ENCODE measurements at places on chromosomes 5 and 9.

GRCh38 chr5:118989816-118990215 is 1.5 kb upstream of the DTWD2 start:
- DNase-seq: no peak

DNA sequence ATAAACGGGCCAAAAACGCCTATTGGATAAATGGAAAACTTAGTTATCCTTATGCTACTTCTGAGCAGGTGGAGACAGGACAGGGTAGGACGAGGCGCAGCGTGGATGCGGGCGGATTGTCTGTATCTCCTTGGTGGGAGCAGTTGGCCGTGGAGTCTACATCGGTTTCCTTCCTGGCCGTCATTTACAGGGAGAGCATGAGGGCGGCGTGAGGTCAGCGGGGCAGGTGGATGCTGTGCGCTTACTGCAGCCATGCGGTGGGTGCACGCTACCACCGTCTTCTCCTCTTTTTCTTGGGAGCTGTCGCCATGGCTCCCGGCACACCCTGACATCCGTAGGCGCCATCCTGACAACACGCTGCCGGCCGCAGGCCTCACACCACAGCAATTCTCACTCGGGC is 121.3 kb downstream of the ADAMTS2 start:
- DNase-seq: no peak

DNA sequence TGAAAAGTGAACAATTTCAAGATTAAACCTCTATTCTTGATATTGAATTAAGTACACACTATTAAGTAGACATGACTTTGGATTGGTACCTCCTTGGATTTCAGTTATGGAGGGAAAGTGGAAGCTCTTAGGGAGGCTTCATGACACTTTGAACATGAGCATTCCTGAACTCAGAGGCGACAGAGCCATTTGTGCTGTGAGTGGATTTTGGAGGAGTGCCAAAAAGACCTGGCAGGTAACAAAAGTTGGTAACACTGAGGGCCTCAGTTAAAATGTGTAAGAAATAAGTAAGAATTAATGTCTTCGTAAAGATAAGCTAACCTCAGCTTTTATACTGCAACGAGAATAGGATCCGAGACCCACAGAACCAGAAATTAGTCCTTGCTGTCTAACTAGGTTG is 356.7 kb downstream of the ARRDC3 start:
- DNase-seq: no peak

DNA sequence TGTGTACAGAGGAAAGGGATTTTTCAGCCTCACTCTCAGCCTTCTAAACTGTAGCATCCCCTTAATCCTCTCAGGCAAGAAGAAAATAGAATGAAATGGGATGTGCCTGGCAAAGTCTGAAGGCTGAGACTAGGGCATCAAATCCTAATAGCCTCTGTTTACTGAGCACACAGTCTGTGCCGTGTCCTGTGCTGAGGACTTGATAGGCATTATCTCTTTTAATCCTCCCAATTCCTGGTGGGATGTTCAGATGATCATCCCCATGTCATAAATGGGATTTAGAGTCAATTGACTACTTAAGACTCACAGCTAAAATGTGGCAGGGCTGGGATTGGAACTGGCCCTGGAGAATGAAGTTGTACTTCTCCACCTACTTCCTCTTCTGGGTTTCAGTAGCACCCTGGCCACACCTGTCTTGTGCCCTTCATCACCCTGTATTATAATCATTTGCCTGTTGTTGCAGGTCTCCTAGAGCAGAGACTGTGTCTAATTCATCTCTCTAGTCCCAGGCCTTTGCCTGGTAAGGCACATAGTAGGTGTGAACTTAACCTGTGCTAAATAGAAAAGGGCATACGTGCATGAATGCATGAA is 81.0 kb downstream of the WWC1 start:
- DNase-seq: no peak

DNA sequence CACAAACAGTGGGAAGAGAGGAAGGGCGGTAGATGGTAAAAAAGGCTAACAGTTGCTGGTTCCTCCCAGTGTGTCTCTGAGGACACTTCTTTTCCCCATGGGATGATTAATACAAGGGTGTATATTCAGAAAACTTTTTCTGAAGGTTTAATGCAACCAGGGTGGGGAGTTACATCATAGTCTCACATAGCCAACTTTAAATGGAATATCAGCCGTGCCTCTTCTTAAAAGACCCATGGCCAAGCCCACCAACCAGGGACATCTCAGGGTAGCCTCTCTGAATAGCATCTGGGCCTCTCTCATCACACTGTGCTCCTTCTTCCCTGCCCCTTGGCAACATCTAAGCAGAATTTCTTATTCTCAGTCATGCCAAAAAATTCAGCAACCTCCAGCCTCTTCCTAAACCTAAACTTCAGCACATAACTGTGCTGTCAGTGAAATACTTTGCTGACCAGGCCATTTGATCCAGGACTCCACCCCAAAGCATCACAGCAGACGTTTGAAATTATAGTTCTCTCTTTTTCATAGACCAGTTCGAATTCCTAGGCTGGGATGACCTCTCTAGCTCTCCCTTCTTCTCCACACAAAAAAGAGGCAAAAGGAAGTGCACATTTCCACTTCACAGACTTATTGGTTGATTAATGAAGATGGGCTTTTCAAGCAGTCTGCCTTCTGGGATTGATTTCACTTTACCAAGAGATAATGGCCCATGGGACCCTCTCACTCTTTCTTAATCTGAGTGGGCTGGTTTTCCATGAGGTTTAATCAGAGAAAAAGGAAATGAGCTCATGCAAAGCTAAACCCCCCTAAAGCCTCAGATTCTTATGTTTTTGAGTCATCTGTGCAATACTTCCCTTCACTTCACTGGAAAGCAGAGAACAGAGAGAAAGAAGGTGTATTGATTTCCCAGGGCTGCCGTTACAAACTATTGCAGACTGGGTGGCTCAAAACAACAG is 85.1 kb upstream of the RAI14 start:
- no peak for DNase-seq

DNA sequence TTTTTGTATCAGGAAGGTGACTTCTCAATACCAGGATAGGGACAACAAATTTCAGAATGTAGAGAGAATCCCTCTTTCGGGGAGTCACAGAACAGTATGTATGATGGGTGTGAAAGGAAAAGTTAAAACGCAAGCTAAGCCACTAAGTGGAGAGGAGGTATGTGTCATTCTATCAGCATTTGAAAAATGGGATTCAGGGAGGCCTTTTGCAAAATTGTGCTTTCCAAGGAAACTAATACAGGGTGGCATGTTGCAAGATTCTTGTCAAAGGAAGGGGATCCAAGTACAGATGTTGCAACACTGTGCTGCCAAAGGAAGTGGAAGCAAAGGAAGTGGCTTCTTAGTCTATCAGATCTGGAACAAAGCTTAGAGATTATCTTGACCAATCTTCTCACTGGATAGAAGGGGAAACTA is 12.6 kb upstream of the TNIP1 start:
- no peak for DNase-seq

- DNase-seq: no peak
Observed at GRCh38 chr9:38387066-38387465, 5.4 kb upstream of the ALDH1B1 start.

GRCh38 chr9:3732077-3733038 is 206.6 kb upstream of the RFX3 start:
- no peak for DNase-seq

DNA sequence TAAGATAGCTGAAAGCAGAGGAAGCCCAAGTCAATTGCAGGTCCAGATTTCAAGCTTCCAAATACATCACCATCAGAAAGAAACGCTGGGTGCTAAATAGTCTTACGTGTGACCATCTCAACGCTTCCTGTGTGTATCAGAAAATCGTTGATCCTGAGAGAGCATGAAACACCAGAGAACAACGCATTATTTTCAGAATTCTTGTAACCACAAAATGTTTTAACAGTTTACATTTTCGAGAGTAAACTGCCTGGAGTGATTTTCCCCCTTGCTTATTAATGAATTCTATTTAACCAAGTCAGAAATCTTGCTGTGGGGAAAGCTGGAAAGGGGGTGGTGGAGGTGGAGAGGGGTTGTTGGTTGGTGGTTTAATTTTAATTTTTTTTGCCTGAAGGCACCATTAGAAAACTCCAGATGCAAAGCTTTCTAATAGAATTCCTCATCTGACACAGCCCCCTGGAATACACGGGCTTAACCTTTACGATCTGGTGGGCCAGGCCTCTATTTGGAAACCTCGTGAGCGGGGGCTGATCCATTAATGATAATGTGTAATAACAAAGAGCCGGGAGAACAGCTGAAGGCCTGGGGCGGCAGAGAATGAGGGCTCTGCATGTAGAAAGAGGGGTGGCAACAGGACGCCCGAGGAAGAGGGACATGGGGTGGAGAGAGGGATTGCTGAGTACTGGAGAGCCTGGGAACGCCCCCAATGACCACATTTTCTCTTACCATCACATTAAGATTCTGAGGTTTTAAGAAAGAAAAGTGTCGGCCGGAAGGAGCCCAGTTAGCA is 124.5 kb upstream of the NFIB start:
- DNase-seq: no peak

DNA sequence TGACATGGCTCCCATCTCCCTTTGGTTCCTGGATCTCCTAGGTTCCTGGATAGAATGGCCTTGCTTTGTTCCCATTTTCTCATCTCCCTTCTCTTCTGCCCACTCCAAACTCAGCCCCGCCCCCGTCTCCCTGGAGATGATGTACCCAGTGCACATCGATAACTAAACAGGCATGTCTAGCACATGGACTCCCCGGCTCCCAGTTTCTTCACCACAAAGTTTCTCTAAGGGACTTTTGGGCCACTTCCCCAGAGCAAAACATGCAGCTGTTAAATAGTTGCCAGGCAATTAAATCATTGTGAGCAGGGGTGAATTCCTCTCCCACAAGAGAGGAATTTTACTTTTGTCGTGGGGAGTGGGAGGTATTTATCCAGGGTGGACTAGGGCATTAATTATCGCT is 259.0 kb downstream of the GADD45G start:
- no peak for DNase-seq

- DNase-seq: no peak
Observed at GRCh38 chr9:35675204-35675603, 1.5 kb downstream of the CA9 start.

GRCh38 chr9:7234144-7234543 is 476.4 kb downstream of the KDM4C start:
- peak; percentile 59 for DNase-seq

DNA sequence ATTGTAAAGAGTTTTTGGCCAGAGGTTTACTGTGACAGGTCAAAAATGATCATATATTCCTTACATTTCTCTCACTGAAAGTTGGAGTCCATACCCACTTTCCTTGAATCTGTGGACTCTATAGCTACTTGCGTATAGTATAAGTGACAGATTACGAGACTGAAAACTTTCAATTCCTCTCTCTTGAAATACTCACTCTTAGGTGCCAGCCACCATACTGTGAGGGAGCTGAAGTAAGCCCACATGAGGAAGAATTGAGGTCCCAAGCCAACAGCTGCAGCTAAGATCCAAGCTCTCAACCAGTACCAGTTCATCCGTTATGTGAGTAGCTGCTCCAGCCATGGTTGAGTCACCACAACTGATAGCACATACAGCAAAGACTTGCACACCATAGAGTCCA is 128.1 kb upstream of the FAM174A start:
- DNase-seq: no peak

DNA sequence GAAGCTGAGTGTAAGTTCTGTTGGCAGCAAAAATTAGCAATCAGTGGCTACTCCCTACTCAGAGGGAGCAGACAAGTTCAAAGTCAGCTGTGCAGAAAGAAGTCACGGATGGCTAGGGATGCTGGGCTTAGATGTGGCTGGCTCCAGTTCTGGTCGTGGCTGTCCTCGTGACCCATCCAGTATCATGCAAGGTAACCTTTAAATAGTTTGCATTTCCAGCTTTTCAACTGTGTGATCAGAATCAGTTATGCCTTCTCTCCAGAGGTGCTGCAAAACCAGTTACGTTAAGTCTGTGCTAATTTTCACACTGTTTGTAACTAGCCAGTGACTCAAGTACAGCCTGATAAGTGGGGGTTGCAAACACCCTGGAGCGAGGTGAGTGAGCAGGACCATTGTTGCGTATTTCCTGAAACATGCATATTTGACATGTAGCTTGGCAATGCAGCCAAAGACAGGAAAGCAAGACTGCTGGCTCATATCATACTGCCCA is 302.4 kb downstream of the ATPSCKMT start:
- DNase-seq: no peak

DNA sequence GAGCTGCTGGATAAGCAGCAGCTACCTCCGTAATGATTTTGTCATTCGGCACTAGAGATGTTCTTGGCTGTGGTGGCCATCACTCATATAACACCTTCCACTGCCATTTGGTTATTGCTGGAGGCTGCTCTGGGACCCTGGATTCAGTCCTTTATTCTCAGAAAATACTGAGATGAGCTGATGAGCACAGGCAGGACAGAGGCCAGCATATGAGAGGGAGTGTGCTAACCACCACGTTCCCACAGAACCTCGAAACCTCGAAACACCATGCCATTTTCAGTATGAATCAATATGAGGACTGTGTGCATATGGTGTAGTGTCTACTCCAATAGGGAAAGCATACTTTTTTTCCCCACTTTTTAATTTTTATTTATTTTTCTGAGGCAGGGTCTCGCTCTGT is 56.6 kb downstream of the ADAM19 start:
- DNase-seq: peak; percentile 40

DNA sequence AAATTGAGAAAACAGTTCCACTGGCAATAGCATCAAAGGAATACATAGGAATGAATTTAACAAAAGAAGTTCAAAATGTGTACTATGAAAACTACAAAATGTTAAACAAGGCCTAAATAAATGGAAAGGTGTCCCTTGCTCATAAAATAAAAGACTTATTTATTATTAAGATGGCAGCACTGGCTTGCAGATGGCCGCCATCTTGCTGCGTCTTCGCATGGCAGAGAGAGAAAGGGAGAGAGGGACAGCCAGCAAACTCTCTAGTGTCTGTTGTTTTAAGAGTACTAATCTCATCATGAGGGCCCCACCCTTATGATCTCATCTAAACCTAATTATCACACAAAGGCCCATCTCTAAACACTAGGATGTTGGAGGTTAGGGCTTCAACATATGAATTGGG is 47.1 kb downstream of the ABLIM3 start:
- DNase-seq: no peak

DNA sequence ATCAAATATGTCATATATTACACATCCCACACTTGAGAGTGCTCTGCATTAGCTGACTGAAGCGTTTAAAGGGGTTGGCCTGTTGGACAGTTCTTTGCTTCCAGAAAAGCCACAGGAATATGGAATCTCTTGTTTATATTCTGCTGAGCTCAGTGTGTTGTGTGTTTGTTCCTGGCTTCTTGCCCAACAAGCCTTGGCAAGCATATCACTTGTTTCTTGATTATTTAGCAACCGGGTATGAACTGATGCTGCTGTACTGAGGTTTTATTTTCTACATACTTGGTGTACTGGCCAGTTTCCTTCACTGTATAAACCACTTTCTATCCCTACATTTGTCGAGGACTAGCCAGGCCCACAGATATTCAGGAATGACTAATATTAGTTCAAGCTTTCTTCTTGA is 378.9 kb downstream of the KCTD16 start:
- no peak for DNase-seq

GRCh38 chr9:37944266-37944650 is 40.3 kb upstream of the SLC25A51 start:
- no peak for DNase-seq

GRCh38 chr5:123155446-123155960 is 66.5 kb downstream of the PRDM6 start:
- DNase-seq: no peak

Data from T-helper 1 cell (primary cell).